ENCODE measurements at places on chromosomes 1 and 21.
A peak's percentile ranks its signal among the peaks of the same experiment; 100 is the strongest.

- DNase-seq = no peak
These were observed 1712.5 kb downstream of the NCAM2 start for GRCh38 chr21:22710721-22711120.

GRCh38 chr1:81571946-81572345 lies 228.8 kb upstream of the ADGRL2 start:
- DNase-seq = no peak

- DNase-seq = no peak
These were observed 82.6 kb upstream of the CCDC190 start for GRCh38 chr1:162943622-162944021.

DNA sequence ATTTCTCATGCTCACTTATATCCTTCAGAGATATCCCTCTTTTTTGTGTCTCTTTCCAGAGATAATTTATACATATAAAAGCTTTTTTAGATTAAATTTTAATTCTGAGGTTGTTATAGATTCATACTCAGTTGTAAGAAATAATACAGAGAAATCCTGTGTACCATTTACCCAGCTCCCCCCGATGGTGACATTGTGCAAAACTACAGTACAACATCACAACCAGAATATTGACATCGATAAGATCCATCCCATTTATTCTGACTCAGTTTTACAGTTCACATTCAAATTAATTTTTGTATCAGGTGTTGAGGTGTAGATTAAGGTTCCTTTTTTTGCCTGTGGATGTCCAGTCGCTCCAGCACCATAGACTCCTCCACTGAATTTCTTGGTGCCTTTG lies 14.3 kb downstream of the DMRTB1 start:
- DNase-seq = no peak

GRCh38 chr1:149846042-149846441 lies 53.3 kb upstream of the BOLA1 start:
- no peak for DNase-seq

- DNase-seq = no peak
These were observed 5.3 kb downstream of the DAP3 start for GRCh38 chr1:155694167-155694566.

DNA sequence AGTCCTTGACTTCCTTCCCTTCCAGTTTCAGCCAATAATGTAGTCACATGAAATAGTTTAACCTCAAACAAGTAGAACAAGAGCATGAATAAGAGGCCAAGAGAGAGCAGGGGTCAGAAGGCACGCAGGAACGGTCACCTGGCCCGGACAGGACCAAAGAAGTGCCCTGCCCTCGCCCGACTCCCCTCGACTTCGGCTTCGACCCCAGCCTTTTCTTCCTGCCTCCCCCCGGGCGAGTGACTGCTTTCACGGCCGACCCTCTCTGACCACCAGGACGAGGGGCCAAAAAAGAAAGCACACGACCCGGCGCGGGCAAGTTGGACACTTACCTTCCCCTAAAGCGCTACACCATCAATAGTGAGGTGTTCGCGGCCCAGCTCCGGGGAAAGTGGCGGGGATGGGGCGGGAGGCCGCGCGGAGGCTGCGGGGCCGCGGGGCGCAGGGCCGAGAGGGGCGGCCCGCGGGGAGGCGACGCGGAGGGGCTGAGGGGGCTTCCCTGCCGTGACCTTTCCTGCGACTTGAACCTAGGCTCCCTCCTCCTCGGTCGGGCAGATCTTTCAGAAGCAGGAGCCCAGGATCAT lies 519 bp downstream of the RERE start:
- no peak for DNase-seq

GRCh38 chr1:27609210-27609555 lies 5.2 kb upstream of the AHDC1 start:
- DNase-seq = no peak

GRCh38 chr1:174391716-174392115 lies 56.0 kb upstream of the GPR52 start:
- DNase-seq = no peak

- no peak for DNase-seq
These were observed 4.3 kb downstream of the OR2C3 start for GRCh38 chr1:247531937-247532336.

DNA sequence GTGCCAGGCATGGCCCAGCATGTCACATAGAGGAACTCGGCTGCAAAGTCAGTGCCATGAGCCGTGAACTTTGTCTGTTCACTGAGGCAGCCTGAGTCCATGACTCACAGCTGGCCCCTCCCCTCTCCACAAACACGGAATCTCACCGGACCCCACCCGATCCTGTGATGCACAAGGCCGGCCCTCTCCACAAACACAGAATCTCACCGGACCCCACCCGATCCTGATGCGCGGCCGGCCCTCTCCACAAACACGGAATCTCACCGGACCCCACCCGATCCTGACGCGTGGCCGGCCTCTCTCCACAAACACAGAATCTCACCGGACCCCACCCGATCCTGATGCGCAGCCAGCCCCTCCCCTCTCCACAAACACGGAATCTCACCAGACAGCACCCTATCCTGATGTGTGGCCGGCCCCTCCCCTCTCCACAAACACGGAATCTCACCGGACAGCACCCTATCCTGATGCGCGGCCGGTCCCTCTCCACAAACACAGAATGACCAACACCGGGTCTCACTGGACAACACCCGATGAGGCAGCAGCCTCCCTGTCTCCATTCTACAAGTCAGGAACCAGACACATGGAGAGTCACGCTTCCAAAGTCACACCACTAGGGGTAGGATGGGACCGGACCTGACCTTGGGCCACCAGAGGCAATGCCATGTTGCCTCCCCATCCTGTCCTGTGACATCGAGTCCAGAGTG lies 39.6 kb upstream of the GPR153 start:
- peak; percentile 59 for DNase-seq

DNA sequence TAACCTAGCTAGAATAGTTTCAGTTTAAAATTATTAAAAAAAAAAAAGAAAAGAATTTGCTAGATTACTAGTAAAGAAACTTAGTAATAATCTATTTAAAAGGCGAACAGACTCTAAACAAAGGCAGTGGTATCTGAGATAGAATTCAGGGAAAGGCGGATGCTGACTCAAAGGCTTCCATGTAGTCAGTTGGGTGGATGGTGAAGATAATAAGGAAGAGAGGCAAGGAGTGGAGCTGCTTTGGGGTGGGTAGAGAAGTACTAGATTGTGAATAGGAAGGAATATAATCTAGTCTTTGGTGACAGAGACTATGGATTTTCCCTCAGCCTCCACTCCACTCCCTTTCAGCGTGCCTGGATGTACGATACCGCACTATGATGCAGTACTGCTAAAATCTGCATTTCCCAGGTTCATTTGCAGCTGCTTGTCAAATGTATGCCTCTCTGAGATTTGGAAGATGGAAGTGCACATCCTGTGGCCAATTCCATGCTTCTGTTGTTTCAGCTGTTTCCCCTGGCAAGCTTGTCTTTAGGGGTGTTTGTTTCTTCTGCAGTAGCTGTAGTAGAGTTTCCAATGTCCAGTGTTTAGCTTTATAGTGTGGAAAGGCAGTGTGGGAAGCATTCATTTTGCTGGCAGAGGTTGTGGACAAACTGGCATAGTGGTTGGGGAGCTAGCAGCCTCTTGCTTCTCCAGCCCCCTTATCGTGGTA lies 184.6 kb upstream of the NRIP1 start:
- no peak for DNase-seq
